Stimulated activated CD8-positive, alpha-beta memory T cell treated with anti-CD3 and anti-CD28 coated beads, Interleukin-15, amount 100 ng/mL, for 4 hours (primary cell): ENCODE measurements at places on chromosomes 3 and 15.

DNA sequence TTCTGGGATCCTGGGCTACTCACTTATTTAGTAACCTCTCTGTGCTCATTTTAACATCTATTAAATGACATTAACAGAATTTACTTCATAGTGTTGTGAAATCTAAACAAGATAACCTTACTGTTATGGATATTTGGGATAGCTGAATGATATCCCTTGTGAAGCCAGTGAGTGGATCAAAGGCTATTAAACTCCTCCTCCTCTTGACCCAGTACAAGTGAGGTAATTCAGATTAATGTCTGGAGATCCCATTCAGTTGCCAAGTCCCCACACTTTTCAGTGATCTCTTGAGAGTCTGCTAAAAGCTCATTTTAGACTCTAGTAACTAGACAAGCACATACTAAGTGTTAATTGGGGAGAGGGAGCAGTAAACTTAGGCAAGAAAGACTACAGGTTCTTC lies 2.5 kb upstream of the ANKRD28 start:
- no peak for DNase-seq

DNA sequence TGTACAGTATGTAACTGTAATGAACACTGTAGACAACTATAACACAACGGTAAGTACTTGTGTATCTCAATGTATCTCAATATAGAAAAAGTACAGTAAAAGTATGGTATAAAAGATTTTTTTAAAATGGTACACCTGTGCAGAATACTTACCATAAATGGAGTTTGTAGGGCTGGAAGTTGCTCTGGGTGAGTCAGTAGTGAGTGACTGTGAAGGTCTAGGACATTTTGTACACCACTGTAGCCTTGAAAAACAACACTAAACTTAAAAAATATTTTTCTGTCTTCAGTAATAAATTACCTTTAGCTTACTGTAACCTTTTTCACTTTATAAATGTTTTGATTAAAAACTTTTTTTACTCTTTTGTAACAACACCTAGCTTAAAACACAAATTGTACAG lies 142.9 kb downstream of the ATG7 start:
- no peak for DNase-seq

DNA sequence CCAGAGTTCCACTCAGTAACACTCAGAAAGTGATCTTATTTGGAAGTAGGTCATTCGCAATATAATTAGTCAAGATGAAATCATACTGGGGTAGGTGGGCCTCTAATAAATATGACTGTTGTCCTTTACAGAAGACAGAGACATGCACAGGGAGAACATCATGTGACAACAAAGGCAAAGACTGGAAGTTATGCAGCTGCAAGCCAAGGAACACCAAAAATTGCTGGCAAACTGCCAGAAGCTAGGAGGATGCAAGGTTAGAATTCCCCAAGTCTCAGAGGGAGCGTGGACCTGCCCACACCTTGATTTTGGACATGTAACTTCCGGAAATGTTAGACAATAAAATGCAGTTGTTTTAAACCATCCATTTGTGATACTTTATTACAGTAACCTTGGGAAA lies 471.5 kb upstream of the AGTR1 start:
- no peak for DNase-seq

DNA sequence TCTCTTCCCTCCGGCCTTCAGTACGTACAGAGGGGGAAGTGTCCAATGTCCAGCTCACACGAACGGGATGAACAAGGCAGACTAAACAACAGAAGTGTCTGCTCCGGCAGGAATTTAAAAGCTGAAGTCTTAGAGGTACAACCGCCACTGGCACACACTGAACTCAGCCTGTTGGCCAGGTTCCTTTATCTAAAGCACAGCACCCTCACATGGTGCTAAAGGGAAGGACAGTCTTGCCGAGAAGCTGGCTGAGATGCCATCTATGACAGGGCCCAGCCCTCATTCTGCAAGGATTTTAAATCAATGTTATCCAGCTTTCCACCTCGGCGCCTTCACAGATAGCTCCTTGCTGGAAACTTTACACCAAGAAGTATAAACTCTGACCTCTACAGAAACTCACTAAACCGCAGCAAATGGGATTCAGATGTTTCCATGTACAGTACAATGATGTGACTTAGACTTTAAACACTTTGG lies 2.8 kb downstream of the ADAMTS17 start:
- DNase-seq = no peak

DNA sequence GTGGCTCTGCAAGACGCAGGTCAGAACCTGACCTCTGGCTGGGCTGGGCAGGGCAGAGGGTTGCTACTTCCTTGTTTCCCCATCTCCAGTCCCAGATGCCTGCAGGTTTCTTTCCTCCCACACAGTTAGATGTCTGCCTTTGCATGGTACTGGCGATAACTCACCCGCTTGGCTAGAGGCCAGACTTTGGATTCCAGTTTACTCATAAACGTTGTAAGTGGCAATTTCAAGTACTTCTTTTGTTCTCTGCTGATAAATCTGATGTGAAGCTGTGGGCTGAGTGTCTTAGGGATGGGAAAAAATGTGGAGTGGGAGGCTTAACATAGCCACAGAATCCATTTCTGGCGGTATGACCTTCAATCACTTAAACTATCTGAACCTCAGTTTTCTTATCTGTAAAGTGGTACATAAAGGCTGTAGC lies 194.2 kb downstream of the EBLN2 start:
- no peak for DNase-seq

DNA sequence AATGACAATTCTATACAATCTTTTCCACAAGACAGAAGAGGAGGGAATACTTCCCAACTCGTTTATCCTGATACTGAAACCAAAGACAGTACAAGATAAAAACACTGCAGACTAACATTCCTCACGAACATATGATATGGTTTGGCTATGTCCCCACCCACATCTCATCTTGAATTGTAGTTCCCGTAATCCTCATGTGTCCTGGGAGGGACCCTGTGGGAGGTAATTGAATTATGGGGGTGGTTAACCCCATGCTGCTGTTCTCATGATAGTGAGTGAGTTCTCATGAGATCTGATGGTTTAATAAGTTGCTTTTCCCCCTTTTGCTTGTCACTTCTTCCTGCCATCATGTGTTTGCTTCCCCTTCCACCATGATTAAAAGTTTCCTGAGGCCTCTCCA lies 83.9 kb upstream of the PROK2 start:
- DNase-seq = no peak

DNA sequence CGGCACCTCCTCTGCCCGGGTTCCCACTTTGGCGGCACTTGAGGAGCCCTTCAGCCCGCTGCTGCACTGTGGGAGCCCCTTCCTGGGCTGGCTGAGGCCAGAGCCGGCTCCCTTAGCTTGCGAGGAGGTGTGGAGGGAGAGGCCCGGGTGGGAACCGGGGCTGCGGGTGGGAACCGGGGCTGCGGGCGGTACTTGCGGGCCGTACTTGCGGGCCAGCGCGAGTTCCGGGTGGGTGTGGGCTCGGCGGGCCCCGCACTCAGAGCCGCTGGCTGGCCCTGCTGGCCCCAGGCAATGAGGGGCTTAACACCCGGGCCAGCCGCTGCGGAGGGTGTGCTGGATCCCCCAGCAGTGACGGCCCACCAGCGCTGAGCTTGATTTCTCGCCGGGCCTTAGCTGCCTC lies 14.4 kb upstream of the DAPK2 start:
- no peak for DNase-seq

GRCh38 chr15:24899795-24900194 lies 55.0 kb upstream of the SNRPN start:
- DNase-seq = no peak
